NCI-H1092 (cell line): ENCODE measurements at places on chromosomes 12 and 14.

- no peak for DNase-seq
Measured at GRCh38 chr12:47343684-47344567, 264.2 kb upstream of the AMIGO2 start.

DNA sequence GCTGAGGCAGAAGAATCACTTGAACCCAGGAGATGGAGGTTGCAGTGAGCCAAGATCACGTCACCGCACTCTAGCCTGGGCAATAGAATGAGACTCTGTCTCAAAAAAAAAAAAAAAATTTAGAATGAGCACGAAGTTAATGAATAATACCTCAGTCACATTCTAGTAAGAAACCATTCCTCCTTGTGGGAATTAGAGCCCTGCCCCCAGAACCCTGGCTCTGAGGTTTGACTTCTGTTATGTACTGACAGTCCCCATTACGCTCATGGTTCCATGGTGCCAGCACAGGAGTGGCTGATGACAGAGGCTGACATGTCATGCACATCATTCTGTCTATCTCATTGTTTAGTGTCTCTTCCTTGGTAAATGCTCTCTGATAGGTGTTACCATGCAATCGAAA lies 132.6 kb upstream of the FGD4 start:
- no peak for DNase-seq

DNA sequence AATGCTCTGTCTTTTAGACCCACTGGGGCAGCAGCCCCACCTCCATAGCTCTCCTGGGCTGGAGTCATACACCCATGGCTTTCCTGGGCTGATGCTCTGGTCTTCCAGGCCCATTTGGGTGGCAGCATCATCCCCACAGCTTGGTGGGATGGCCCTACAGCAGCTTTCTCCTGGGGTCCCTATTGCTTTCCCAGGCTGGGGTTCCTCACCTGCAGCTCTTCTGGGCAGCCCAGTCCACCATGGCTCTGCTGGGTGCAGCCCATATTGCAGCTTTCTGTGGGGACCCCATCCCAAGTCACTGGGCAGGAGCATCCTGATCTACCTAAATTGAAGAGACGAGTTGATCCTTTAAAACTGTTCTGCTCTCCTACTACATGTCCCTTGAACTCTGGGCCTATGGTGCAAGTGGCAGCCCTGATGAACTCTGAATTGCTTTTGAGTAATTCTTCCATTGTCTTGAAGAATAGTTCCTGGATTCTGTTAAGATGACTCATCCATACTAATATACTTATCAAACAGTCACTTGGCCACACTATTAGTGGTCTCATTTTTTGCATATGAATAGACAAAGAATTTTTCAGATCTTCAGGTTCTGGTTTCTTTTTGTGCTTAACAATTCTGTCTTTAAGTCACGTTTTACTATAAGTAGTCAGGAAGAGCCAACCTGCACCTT lies 390.1 kb downstream of the DPF3 start:
- DNase-seq: no peak

DNA sequence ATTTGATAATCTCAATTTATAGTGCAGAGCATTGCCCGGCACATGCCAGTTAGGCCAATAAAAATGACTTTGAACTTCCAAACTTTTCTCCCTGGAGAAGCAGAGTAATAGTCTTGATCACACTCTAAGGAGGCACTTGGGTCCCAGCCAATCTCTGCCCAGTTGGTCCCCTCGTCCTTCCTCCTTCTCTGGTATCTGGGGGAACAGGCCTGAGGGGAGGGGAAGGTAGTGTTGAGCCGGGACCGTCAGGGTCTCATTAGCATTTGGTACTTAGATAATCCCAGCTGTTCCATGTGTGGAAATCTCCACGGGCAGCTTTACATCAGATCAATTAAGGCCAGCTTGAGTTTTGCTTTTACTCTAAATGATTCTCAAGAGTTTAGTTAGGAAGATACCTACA lies 70.1 kb downstream of the ZNF641 start:
- no peak for DNase-seq

- no peak for DNase-seq
Measured at GRCh38 chr12:84719997-84720396, 192.6 kb downstream of the SLC6A15 start.

GRCh38 chr14:26888592-26888991 lies 290.8 kb upstream of the NOVA1 start:
- no peak for DNase-seq

DNA sequence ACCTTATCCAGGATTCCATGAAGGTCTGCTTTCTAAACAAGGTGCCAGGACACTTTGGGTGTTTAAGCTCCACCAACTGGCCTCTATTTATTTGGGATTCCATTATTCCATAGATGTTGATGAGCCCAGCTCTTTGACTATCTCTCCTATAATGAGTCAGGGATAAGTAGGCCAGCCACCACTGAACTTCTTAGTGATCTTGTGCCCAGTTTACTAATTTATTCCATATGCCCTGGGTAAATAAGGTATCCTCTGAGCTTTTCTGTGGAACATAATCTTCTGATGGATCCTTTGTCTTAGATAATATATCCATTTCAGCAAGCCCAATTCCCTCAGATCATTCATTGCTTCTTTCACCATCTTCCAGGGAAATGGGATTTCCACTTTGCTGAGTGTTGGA lies 535.0 kb downstream of the FOXG1 start:
- DNase-seq: no peak

- peak; percentile 58 for DNase-seq
Measured at GRCh38 chr14:102849526-102850379, 72.5 kb downstream of the TRAF3 start.

DNA sequence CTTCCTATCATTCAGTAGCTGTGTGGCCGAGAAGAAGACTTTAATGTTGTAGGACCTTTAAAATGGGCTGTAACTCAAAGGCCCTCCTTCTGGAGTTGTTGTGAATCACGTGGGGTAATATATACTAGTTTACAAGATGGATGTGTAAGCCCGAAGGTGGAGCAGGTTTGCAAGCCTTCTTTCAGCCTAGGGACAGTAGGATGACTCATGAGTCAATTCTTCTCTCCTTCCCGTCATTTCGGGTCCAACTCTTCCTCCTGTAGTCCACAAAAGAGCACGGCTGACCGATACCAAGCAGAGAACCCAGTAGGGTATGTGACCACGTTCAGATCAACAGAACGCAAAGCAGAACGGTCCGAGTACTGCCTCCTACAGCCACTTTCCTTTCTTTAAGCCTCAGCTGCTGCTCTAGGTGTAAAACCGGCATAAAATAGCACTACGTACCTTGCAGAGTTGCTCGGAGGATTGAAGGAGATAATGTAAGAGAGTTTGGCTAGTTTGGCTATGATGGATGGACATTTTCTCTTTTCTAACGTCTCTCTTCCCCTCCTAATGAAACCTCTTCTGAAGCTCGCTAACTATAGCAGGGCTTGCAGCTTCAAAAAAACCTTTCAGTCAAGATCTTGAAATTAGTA lies 1.3 kb upstream of the RASSF3 start:
- DNase-seq: no peak

DNA sequence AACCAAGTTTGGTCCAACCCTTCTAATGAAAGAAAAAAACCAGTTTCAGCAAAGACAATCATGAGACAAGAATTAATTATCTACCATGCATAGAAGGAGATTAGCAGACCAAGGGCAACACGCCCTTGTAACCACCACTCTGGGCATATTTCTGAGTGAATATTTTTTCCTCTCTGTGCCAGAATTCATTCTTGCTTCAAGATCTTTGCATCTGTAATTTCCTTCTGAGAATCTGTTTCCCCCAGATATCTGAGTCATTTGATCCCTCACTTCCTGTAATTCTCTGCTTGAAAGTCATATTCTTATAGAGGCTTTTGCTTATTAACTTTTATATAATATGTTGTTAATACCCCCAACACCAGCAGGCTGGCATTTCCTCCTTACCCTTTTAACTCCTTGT lies 243.7 kb downstream of the SLC16A7 start:
- no peak for DNase-seq

GRCh38 chr12:49352351-49352750 lies 5.7 kb downstream of the DNAJC22 start:
- no peak for DNase-seq

DNA sequence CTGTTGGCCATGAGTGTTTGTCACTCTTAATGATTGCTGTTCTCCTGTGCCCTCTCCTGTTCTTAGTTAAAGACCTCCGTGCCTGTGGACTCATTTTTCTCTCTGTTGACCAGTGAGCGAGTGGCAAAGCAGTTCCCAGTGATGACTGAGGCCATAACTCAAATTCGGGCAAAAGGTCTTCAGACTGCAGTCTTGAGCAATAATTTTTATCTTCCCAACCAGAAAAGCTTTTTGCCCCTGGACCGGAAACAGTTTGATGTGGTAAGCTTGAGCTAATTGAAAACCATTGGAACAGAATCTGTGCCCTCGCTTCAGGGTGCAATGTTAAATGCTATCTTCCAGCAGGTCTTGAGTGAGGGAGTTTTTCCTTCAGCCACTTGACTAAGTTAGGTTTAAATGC lies 19.8 kb downstream of the ACAD10 start:
- no peak for DNase-seq
